ENCODE measurements at places on chromosomes 6 and 20.
A peak's percentile ranks its signal among the peaks of the same experiment; 100 is the strongest.

- DNase-seq, result no peak
Observed at GRCh38 chr20:16445482-16445881, 127.8 kb downstream of the KIF16B start.

DNA sequence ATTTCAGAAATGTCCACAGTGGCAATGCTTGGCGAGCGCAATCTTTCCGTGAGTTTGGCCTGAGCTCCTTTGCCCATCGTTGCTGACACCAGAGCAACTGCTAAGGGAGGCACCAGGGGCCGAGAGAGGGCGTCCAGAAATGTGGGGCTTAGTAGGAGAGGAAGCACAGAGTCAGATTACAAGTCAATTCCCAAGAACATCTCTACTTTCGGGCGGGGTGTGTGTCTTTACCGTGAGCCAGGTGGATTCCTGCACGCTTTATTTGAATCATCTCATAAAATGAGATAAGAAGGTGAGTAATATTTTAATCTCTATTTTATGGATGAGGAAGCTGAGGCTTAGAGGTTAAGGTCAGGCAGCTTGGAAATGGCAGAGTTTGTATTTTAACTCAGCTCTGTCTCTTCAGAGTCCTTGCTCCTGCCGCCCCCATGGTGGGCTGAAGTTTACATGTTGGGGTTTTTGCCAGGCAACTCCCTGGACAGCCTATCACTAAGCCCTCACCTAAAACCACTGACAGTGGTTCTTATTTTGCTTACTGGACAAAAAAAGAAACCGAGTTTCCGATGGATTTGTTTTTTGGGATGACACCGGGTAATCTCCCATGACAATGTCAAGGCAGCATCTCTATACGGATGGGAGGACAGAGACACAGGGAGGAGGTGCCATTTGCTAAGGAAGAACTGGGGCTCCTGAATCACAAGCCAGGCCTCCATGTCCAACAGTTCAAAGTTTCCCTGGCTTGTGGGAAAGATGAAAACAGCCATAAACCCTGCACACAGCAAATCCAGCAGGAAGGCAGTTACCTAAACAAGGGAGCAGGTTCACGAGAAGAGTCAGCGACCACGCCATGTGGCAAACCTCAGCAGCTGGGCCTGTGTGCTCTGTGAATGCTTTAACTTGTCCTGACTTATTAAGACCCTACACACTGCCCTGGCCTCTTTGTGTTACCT, 112.6 kb upstream of the SLC24A3 start:
- no peak for DNase-seq

DNA sequence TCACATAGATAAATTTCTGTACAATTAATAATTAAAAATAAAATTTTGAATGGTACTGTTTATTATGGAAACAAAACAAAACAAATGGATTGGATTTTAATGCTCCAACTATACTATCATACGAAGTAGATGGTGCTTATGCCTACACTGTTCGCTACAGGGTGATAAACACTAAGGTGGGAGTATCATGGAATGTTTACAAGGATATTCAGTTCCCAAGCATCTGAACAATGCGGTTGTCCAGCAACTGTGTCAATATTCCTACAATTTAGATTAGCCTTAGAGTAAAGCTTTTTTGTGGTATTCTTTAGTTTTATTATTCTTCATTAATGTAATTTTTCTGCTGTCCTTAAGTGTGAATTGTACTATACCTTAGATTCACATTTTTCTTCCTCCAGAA, 105.1 kb downstream of the MMS22L start:
- no peak for DNase-seq

DNA sequence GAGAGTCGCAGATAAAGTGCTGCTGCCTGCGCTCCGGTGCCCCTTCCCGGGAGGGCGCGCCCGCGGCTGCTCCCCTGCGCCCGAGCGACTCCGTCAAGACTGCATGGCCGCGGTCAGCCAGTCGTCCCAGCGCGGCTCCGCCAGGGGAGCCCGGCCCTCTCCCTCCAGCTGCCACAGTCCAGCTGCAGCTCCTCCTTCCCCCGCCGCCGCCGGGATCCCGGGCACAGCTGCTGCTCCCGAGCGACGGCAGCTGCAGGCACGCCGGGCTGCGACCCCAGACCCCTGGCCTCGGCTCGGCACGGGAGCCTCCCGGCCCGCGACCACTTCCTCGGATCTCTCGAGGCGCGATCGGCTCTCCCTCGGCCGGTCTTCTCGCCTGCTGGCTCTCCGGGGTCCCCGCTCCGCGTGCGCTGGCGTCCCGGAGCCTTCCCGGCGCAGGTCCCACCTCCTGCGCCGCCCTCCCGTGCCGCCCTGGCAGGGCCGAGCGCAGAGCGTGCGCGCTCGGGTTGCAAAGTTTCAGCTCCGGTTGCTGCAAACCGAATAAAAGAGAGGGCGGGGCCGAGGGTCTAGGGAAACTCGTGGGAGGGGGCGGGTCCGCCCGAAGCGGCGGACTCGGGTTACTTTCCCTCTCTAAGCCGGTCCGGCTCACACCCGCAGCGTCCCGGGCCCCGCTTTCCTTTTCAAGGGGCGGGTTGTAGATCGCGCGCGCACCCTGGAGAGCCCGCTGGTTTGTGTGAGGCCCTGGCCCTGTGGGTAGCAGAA, at the start of gene CNKSR3:
TSS of gene CNKSR3 (minus strand) at position 542 of the 762 bp plus-strand sequence. CDS start 571 bp downstream, outside the sequence.
- peak; percentile 30 for DNase-seq

Data from activated CD4-positive, alpha-beta T cell treated with anti-CD3 and anti-CD28 coated beads, Interleukin-2, amount 10 ng/mL, durations not matched to agents 7 days and 5 days (primary cell).